H7 (cell line): ENCODE measurements at places on chromosomes 1 and 21. TPM values are rescaled to one million over a fixed set of nuclear protein-coding genes. Genes with fewer than 3 reads are reported as not detected.

DNA sequence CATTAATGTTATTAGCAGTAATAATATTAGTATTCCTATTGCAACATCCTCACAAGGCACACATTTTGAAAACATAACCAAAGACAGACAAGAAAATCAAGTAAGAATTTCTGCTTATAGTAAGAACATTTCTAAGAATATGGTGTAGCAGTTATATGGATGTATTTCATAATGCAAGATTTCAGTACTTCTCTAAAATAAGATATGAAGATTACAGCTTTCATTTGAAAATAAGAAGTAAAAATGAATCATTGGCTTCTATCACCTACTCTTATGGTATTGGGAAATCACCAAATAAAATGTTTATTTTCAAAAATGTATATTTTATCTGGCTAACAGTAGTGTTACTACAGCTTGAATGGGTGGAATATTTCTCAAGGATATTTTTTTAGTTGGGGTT is 103.8 kb upstream of the USP25 start:
- DNase-seq: no peak

GRCh38 chr1:37752583-37753471 is 12.1 kb downstream of the EPHA10 start:
- peak; percentile 90 for DNase-seq

DNA sequence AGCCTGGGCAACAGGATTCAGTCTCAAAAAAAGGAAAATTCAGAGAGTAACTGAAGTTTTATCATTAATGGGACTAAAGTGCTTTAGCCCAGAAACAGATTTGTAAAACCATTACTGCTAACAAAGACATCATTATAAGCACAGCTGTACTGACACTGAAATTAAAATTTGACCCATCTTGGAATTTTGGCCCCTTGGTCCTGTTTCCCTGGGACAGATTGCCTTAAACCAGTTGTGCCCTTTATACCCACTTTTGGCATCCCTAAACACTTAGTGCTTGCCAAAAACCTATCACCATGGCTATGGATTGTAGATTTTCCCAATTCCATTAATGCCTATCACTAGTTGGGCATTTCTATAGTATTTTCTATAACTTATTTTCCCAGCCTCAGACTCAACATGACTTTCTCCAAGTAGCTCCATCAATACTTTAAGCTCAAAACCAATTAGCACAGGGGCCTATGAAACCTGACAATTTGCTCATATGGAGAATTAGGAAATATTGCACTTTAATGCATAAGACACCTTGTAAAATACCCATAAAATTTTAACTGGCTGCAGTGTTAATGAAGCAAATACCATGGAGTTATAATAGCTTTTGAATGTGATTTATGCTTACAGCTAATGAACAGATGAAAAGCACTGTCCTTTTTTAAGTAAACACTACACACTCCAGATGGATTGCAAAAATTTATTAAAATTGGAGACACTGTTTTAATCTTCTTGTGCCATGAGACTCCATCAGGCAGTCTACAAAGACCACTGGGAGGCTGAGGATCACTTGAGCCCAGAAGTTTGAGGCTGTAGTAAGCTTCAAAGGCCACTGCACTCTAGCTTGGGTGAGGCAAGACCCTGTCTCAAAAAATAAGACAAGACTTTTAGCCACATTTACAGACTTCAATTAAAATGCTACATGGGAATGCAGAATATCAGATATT is 4.3 kb downstream of the GAS5 start:
- no peak for DNase-seq

DNA sequence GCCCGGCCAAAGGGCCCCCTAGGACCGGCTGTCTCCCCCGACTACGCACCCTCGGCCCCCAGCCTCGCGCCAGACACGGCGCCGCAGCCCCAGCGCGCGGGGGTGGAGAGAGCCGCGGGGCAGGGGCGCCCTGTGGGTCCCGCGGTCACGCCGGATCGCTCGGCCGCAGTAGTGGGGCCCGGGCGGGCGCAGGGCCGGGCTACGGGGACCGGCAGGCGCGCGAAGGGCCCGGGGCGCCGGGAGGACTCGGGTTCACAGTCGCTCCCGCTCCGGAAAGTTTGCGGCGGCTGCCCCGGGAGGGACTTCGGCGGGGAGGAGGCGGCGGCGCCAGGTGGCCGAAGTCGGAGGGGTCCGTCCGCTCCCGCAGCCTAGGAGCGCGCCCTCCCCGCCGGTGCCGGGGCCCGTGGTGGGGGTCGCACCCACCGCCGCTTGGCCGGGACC is 7.1 kb upstream of the ZNF669 start:
- peak; percentile 89 for DNase-seq

DNA sequence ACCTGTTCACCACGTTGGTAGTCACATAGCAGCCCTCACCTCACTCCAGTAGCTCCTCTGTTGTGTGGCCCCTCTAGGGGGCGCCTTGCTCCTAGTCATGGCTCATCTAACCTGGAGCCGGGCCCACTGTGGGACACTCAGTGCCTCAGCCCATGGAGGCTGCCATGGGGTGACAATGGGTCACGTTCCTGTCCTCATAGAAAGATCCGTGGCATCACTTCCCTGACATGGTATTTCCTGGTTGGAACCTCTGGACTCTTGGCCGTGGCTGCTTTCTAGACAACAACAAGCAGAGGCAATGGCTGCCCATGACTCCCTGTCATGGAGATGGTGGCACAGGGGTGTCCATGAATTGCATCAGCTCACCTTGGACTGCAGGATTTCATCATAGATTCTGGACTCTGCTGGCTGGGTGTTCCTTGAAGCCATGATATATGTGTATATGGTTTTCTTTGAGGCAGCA is 27.5 kb upstream of the SLAMF6 start:
- peak; percentile 28 for DNase-seq

DNA sequence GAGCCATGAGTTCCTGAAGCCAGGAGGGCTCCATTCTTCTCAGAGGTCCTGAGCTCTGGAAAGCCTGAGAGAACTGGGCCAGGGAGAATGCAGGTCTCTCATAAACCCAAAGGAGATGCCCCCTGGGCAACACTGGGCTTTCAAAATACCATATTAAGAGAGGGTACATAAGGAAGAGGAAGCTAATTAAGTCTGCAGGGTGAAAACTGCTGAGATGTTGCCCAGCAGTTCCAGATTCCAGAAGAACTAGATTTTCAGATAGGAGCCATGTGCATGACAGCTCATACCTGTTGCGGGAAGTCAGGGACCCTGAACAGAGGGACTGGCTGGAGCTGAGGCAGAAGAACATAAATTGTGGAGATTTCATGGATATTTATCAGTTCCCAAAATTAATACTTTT is 40.9 kb downstream of the CYP4A11 start:
- DNase-seq: no peak

GRCh38 chr1:40422630-40423263 is 27.5 kb upstream of the ZFP69B start:
- DNase-seq: no peak

DNA sequence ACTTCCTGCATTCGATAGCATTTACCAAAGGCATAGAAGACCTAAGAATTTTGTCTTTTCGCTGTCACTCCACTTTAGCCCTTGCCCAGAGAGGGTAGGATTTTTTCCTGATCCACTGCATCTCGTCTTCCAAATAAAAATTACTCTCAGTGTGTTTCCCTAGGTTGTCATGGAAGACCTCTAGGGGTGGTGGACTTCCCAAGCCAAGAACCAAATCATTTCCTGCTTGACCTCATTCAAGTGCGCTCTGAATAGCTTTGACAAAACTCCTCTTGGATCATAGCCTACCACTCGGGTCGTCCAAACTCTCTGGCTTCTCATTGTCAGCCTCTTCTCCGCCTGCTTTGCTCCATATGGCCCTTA is 431 bp upstream of the C1orf52 start:
- peak; percentile 16 for DNase-seq

- no peak for DNase-seq
Measured at GRCh38 chr21:44996983-44997936, 57.4 kb downstream of the SLX9 start.

- no peak for DNase-seq
Measured at GRCh38 chr1:6103854-6104530, 58.3 kb downstream of the KCNAB2 start.

DNA sequence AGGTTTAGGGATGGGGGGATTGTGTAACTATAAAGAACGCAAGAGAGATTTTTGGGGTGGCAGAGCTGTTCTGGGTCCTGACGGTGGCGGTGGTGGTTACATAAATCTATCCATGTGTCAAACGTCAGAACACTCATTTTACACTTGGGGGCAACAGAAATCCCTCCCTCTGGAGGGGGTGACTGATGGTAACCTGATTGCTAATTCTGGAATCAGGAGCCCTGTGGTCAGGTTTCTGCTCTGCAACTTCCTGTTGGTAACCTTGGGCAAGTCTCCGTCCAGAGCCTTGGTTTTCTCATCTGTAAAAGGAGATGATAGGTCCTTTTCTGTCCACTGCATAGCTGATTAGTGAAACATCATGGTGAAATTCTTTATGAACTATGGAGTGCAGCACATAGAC is 40.9 kb downstream of the ALPL start:
- DNase-seq: peak; percentile 32

GRCh38 chr1:226723657-226724532 is 15.2 kb downstream of the ITPKB start:
- peak; percentile 78 for DNase-seq

DNA sequence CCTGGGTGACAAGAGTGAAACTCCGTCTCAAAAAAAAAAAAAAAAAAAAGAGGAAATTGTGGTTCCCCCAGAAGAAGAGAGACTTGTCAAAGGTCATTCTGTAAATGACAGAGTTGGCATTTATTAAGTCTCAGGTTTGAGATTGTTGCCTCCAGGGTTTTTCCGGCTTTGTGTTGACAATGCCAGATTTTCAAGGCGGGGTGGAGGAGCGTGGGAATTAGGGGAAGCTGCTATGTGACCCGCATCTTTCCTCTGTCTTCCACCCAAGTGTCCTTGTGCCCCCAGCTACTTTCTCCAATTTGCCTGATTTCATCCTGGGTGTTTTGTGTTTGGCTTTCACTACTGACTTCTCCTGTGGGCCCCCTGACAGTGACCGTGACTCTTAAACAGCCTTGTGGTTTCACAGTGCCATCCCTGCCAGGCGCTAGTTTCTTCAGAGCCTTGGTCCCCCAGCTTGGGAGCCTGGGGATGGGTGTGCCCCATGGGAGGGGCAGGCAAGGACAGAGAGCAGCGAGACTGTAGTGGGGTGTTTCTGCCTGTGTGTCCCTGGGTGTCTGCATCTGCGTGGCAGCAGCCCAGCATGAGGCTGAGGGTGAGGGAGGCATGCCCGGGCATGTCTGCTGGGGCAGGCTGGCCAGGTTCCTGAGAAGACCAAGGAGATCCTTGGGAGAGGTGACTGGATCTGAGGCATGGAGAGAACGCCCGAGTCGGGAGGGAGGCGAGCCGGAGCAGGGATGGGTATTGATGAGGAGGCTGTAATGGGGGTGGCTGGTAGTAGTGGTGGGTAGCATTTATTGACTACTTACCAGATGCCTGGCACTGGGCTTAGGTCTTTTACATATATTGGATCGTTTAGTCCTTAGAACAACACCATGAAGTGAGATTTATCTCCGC is 46.3 kb downstream of the IER5 start:
- DNase-seq: peak; percentile 35

GRCh38 chr1:79380078-79380477 is 373.5 kb upstream of the ADGRL4 start:
- DNase-seq: no peak

DNA sequence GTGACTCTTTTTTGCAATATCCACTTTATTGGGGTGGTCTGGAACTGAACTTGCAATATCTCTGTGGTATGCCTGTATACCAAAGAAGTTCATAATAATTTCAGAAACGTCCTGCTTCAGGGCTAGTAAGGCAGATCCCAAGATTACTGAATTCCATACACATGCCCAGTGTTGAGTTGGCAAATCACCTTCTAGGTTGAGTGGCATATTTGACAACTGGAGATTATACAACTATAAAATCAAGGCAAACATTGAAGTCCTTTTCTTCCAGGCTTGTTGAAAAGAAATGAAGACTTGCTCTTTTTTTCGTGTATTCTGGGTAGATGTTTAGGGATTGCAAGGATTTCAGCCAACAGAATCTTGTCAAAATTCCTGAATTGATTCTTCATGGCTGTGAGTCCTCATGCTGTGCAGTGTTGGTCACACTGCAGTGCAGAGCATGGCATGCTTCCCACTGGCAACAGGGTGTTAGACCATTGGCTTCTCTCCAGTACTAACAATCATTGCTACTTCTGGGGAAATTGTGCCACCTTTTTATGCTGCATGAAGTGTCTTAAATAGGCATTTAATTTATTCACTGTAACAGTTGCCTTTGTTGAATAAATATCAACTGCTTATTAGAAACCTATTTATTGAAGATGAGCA is 367.1 kb upstream of the ADGRL4 start:
- no peak for DNase-seq

DNA sequence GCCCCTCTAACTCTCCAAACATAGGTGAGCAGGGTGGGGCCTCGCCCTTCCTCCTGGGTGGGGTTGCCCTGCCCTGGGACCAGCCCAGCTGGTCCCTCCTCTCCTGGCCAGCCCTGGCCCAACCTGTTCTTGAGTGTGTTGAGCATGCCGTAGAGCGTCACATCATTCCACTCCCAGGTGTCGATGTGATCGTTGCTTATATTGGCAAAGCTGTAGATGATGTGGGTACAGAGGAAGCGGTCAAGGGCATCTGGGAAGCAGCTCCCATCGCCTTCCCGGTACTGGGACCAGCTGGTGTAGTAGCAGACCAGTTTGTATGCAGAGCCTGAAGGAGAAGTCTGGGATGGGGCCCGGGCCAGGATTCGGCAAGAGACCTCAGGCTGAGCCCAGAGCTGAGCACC is 1.4 kb downstream of the CHI3L1 start:
- peak; percentile 38 for DNase-seq

DNA sequence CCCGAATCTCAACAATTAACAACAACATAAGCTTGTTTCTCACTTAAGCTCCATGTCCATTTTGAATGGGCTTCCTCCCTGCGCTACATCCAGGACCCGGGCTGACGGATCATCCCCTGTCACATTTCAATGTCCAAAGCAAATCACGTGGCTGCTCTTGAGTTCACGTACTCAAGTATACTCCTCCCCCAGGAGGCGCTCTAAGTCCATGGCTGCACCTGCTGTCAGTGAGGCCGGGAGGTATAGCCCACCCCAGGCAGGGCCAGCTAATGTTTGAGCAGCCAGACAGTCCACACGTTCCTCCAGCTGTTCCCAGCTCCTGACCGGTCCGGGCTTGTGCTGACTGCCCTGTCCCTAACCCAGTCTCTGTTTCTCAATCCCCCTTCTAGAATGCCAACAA is 220.8 kb downstream of the SLC35F3 start:
- peak; percentile 72 for DNase-seq

- no peak for DNase-seq
Measured at GRCh38 chr1:72010094-72010431, 272.3 kb downstream of the NEGR1 start.

Gene ESPN
- total RNA-seq: 8.7 and 9.3 TPM in 2 replicates

Gene CDC73
- total RNA-seq: 19.5 and 20.4 TPM in 2 replicates

Gene ABCA4
- total RNA-seq: 0.04 and 0.24 TPM in 2 replicates

Gene RHBG
- total RNA-seq: 0.69 and 1.3 TPM in 2 replicates

Gene LCE1B
- total RNA-seq: not detected in 2 replicates

Gene CCDC27
- 0.04 and 0.07 TPM in 2 replicates for total RNA-seq

Gene TRPM2
- 0.42 and 0.48 TPM in 2 replicates for total RNA-seq

Gene HOOK1
- total RNA-seq: 9.1 and 20.7 TPM in 2 replicates

Gene RRAGC
- 11.2 and 12.3 TPM in 2 replicates for total RNA-seq
